ENCODE measurements at places on chromosomes 3 and 15.

DNA sequence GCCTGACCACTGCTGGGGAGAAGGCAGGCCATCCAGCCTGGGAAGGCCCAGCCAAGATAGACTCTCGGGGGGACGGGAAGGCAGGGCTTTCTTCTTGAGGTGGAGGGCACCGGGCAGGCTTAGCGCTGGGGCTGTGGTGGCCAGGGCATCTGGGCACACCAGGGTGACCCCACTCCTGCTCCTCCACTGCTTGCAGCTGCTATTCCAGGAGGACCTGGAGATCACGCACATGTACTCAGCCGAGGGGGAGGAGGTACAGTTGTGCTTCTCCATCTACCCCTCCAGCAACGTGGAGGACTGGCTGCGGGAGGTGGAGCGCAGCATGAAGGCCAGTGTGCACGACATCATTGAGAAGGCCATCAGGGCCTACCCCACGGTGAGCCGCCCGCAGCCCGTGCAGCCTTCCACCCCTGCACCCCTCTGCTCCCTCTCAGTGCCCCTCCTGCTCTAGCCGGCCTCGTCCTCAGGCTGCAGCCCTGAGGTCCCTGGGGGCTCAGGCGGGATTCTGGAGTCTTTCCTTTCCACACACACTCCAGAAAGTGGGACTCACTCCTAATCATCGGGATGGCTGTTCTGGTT, 42.3 kb downstream of the DNAH1 start:
- DNase-seq: no peak

DNA sequence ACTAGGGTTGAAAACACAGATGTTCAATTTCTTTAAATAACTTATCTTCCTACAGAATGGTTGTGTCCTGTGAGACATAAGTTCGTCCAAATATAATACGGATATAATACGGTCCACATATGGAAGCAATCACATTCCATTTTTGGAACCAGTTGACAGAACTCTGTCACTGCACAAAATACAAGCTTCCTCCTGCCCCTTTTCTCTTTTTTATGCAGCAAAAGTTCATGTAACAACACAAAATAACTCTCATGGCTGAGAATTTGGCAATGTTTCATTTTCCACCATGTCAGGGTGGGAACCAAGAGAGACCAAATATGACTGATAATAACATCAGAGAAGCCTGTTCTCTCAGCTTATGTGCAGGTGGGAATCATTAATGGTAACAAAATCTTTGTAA, 158.1 kb upstream of the ZNF385D start:
- no peak for DNase-seq

DNA sequence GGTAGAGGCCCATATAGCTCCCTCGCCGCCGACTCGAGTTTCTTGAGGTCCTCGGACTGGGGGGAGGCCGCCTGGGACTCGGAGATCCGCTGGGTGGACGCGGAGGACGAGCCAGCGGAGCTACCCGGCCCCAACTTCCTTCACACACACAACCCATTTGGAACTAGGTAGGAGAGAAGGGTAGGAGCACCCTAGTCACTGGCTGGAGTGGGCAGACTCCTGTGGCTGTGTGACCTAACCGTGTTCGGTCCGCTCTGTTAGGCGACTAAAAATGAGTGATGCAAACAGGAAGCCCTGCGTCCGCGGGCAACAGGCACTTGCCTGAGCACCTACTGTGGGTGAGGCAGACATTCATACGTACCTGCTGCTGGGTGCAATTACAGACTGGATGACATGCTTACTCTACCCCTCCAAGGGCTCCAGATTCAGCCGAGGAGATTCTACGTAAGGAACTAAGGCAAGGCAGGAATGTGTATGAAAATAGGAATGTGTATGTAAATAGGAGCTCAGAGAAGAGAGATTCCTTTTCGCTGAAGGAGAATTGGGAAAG, 4.6 kb upstream of the SIN3A start:
- DNase-seq: no peak

DNA sequence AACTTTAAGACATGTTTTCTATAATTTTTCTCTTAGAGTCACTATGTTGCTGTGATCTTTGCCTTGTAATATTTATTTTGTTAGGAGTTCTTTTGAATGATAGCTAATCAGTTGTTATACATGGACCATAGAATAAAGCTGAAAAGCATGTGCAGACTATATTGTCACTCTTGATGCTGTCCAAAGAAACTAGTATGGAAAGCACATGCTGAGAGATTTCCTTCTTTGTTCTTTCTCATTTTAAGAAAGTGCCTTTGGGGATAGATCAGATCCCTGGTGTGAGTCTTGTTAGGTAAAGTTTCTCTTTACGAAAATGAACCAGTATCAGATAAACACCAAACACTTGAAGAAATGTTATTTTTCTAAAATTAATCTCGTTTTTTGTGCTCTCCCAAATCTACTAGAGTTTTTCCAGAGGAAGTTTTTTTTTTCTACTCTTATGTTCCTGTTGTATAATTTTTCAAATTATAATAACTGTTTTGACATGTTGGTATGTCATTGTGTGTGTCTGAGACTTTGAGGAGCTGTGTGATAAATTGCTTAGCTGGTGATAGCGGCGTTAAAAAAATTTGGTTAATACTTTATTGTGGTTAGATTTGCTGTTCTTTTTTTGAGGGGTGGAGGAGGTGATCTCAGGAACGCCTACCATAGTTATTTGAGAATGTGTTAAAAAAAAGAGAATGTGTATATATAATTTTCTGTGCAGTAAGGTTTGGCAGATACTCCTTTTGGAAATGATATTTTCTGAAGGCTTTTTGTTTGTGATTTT, 2.2 kb downstream of the PIAS1 start:
- DNase-seq: no peak

- DNase-seq: peak; percentile 16
These were observed 167.6 kb upstream of the ST8SIA2 start for GRCh38 chr15:92226020-92226612.

DNA sequence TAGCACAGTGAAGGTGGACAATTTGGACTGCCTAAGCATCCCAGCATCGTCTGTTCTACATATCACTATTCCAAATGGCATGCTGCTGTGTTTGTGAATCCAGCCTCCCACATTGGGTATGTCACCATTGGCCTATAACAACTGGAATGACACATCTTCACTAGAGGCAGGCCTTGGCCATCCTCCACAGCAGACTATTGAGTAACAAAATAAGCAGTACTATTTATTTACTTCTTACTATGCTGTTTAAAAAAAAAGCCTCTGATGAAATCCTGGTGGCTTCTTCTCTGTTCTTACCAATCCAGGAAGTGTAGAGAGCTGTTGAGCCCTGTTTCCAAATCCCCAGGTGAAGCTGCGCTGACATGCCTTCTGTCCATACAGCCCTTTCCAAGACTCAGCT, 30.6 kb upstream of the CERS3 start:
- no peak for DNase-seq

DNA sequence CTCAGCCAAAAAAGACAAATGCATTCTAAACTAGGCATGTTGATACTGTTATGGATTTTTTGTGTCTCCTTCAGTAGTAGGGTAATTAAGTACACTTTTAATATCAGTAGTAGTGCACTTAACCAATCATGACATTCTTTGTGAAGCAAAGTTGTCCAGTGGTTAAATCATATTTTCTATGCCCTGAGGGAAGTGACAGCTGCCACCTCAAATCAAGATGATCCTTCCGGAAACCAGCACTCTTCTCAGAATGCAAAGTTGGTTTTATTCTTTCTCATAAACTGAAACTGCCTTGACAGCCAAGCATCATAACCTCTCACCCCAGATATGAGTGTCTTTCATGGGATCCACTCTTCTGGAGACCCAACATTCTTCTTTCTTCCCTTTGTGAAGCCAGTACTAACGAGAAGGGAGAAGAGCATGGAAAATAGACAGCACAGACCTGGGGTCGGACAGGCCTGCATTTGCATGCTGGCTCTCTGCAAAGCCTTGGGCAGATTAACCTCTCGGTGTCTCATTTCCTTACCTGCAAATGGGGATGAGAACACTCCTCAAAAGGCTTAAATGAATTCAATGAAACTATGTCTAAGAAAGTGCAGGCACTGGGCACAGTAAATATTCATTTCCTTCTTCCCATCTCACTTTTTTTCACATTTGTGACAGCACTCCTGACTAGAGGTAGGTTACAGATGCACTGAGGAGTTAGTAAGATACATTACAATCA, 13.2 kb downstream of the AAGAB start:
- DNase-seq: no peak

DNA sequence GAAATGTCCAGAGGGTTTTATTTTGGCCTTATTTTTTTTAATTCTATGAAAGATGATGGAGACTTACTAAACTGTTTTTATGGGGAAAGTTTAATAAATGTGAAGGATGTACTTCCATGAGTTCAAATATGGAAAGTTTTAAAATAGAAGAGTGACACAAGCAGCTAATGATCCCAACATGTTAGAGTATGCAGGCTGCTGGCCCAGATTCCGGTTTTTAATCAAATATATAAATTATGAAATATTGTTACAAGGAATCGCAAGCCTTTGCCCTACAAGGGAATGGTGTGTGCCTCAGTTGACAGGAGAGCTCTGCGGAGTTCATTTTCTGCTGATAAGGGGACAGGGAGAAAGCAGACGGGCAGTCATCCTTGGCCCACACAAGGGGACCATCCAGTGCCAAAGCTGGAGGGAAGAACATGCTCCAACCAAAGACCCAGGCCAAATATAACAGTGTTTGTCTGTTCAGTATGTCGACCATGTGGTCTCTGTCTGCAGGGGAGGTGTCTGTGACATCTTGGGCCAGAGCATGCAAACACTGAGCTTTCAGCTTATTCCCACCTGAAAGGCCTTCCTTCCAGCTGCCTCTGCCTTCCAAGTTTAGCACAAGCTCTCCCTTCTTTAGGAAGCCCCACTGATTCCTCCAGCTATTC, 69.8 kb downstream of the SSUH2 start:
- no peak for DNase-seq

- no peak for DNase-seq
These were observed 837 bp downstream of the CACNA2D3 start for GRCh38 chr3:54123003-54123775.

DNA sequence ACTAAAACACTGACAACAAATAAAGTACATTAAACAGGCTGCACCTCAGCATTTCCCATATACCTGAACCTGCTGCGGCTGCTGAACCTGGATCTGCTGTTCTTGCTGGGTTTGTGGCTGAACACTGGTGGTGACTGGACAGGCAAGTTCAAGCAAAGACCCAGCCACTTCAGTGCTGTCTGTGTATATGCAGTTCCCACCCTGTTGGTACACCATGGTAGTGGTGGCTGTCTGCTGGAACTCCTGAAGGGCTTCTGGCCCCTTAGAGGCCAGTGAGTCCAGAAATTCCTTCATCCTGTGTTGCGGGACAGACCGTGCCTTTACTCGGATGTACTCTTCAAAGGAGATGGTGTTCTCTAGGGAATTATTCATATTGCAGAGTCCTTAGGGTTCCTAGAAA, 17.2 kb downstream of the QRICH1 start:
- DNase-seq: no peak

GRCh38 chr3:4758957-4759656, 220.1 kb upstream of the BHLHE40 start:
- DNase-seq: no peak

DNA sequence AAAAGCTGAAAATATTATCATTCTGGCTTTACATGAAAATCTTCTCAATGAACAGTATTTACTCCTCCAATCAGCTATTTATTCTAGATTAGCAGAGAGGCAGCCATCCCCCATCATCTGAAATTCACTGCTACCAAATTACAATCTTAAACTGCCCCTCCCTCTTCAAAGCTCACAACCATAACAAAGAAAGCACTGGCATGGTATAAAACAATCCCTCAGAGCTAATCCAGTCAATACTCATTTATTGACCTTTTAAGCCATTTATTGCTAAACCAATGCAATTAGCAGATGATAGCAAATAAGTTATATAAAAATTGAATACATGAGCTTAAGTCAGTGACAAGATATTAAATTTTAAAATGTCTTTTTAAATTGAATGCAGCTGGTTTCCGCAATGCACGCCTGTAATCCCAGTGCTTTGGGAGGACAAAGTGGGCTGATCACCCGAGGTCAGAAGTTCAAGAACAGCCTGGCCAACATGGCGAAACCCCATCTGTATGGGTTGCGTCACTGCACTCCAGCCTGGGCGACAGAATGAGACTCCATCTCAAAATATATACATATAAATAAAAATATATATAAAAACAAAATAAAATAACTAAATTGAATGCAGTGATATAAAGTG, 12.1 kb downstream of the SLC4A7 start:
- no peak for DNase-seq

GRCh38 chr3:86743233-86743632, 247.7 kb downstream of the VGLL3 start:
- DNase-seq: no peak

DNA sequence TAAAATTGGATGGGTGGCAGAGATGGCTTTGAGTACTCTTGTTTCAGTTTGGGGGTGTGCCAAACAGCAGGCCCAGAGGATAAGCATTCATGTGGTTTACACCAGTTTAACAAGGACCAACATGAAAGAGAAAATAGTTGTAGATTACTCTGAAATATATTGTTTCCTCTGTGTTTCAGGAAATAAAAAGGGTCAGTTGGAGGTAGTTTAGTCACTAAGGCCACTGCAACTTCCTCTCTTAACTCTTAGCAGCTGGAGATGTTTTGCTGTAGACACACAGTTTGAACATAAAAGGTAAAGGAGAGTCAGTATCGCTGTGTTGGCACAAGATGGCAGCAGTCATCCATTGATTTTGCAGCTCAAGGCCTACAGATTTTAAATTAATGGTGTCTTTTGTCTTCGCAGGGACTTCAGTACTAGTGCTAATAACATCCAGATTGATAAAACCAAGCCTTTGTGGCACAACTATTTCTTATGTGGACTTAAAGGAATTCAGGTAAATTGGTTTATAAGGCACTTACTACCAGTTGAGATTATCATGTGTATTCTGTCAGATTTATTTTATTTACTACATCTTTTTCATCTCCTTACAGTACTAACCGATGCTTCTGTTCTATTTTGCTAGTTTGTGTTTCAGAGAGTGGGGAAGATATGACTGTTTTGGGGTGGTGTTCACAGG, 65.5 kb downstream of the GALK2 start:
- no peak for DNase-seq

GRCh38 chr3:27224197-27224596, 145.0 kb downstream of the NEK10 start:
- no peak for DNase-seq

- no peak for DNase-seq
These were observed 158.6 kb downstream of the ADAM10 start for GRCh38 chr15:58590926-58591325.

- DNase-seq: no peak
These were observed 83.5 kb upstream of the PRR20G start for GRCh38 chr3:127371334-127371733.

GRCh38 chr15:44798826-44799225, 62.5 kb downstream of the TRIM69 start:
- DNase-seq: no peak
